ENCODE measurements at places on chromosomes 3 and 15.

GRCh38 chr3:153972862-153973261 lies 148.3 kb upstream of the ARHGEF26 start:
- no peak for DNase-seq

DNA sequence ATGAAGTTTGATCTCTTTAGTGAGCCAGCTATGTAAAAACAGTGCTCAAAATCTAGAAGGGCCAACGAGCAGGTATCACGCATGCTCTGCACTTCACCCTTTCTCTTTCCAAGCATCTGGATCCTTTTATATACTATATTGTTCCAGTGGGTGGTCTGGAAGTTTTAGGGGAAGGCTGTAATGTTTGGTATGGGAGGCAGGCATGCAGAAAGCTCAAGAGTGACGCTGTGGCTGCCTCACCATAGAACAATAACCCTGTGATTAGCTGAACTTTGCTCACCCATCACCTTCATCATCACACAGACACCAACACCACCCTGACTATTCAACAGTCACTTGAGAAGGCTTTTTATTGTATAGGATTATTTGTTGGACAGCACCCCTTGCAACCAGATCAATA lies 81.6 kb downstream of the FBN1 start:
- no peak for DNase-seq

- no peak for DNase-seq
Observed at GRCh38 chr3:141776885-141777284, 13.7 kb downstream of the GRK7 start.

DNA sequence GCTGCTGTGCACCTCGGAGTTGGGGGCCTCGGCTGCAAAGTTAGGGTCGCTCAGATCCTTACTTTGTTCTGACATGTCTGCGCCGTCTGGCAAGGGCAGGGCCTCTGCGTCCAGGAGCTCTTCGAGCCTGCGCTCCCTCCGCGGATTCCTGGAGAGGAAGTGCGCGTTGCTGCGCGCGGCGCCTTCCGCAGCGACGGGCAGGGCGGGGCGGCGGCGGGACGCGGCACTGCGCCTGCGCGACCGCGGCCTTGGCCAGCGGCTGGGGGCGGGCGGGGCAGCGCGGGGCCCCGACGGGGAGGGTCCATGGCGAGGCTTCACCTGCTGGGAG lies at the start of gene NDN:
Gene NDN (minus strand): TSS at position 163 of the 328 bp plus-strand sequence. CDS start 88 bp downstream, at position 75.
- no peak for DNase-seq

DNA sequence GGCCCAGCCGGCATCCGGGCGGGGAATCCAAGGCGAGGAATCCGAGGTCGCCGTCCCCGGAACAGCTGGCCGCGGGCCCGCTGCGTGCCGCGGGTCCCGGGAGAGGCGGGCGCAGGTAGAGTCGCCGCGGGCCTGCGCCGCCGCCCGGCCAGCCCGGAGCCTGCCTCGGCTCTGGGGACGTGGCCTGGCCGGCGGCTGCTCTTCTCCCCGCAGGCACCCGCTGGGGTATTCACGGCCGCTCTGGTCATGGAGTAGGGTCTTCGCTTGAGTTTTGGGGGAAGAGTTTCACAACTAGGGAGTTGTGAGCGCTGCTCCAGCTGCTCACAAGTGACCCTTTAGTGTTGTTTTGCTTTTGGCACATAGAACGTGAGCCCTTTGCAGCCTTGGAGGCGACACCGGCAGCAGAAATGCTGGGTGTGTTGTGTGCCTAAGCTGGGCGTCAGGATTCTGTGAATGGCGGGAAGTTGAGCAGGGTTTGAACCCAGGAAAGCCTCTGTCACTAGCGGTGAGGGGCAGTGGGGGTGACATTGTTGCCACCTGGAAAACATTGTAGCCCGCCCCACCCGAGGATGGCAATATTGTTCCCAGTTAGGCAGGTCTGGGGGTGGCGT lies 4.0 kb downstream of the TRIM71 start:
- DNase-seq = no peak

DNA sequence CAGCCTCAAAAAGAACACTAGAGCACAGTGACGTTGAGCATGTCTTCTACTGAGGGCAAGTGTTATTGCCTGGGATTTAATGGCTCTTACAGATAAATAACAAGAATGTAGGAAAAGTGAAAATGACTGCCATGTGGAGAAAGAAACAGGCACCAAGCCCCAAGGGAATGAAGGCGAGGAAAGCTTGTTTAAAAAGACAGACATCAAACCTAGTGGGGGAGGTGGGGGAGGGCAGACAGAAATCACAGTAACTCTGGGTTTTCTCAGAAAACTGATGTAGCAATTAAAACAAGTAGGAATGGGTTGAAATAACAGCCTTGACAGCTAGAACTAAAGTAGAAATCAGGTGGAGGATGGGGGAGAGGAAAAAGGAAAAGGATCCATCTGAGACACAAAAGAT lies 18.4 kb upstream of the LYZL4 start:
- DNase-seq = no peak

- no peak for DNase-seq
Observed at GRCh38 chr15:80114114-80114513, 38.7 kb upstream of the FAH start.

DNA sequence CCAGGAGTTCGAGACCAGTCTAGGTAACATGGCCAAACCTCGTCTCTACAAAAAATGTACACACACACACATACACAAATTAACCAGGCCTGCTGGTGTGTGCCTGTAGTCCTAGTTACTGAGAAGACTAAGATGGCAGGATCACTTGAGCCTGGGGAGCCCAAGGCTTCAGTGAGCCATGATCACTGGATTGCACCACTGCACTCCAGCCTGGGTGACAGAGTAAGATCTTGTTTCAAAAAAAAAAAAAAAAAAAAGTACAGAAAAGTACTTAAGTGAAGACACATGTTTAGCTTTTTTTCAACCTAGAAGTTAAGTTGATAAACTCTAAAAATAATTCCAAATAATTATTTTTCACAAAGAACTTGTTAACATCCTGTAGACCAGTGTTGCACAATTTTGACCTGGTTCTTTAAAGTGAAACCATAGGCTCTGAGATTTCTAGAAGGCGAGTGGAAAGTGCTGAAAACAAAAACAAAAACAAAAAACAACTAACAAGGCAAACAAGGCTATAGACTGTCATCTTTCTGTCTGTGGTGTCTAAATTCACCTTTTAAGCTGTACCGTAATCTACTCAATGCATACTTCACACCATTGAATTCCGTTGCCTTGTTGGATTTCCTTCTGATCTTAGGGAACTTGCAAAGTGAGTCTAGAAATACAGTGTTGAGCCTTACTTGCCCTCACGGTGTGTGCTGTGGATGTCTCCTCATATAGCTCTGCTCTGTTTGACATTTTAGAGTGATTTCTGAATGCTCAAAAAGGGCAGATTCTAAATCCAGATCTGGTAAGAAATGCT lies 63.5 kb downstream of the CHST2 start:
- DNase-seq = no peak

- no peak for DNase-seq
Observed at GRCh38 chr15:98561169-98561941, 87.0 kb upstream of the IGF1R start.

GRCh38 chr3:63845215-63845614 lies 18.4 kb downstream of the THOC7 start:
- DNase-seq = no peak

DNA sequence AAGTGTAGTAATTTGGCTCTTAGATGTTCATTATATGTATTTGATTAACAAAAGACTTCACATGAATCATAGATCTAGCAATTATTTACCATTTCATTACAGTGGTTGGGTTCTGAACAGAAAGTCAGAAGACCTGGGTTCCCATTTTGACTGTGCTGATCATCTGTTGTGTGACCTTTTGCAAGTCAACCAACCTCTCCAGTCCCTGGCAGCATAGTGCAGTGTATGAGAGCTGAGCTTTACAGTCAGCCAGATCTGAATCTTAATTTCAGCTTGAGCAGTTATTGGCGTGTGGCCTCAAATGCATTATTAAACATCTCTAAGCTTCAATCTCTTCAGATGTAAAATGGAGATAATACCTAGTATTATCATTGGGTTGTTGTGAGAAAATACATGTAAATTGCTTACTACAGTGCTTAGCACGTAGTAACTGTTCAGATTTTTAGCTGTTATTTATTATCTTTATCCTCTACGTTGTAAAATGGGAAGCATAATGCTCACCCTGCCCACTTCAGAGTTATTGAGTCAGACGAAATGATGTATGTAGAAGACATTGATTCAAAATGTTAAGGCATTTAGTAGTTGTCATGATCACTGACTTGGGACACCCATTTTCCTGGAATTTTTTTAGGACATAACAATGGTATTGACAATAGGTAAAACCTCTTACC lies 104.0 kb downstream of the KLHL25 start:
- no peak for DNase-seq

GRCh38 chr3:183315739-183316138 lies 62.7 kb downstream of the B3GNT5 start:
- no peak for DNase-seq

GRCh38 chr3:4757575-4758248 lies 221.5 kb upstream of the BHLHE40 start:
- DNase-seq = no peak

- no peak for DNase-seq
Observed at GRCh38 chr3:5144316-5144994, 22.4 kb downstream of the ARL8B start.

Measured in activated CD4-positive, CD25-positive, alpha-beta regulatory T cell treated with anti-CD3 and anti-CD28 coated beads, Interleukin-2, amount 50 U/mL, for 16 hours (primary cell).